ENCODE measurements at places on chromosomes 4 and X. TPM values are rescaled to one million over a fixed set of nuclear protein-coding genes. Genes with fewer than 3 reads are reported as not detected.

DNA sequence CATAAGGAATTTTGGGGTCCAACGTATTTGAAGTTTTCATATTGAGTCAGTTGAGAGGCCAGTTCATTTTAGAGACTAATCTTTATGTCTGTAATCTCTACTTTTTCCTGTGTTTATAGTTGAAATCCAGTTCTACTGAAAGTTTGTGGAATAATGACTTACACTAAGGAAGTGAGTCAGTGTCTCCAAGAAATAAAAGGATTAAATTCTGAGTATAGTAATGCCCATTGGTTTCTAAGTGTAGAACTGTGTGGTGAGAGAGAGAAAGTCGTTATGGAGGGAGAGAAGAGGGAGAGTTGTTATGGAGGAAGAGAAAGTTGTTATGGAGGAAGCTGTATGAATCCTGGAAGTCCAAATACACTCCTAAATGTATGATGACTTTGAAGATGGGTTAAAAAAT, 264.6 kb upstream of the HAND2 start:
- no peak for DNase-seq

DNA sequence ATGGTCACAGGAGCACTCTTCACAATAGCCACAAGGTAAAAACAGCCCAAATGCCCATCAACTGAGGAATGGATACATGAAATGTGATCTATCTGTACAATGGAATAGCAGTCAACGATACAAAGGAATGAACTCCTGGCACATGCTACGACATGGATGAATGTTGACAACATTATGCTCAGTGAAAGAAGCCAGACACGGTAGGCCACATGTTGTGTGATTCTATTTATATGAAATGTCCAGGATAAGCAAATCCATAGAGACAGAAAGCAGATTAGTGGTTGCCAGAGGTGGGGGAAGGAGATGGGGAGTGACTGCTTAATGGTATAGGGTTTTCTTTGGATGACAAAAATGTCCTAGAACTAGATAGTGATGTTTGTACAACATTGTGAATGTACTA, 58.7 kb upstream of the GPM6B start:
- DNase-seq, result no peak

DNA sequence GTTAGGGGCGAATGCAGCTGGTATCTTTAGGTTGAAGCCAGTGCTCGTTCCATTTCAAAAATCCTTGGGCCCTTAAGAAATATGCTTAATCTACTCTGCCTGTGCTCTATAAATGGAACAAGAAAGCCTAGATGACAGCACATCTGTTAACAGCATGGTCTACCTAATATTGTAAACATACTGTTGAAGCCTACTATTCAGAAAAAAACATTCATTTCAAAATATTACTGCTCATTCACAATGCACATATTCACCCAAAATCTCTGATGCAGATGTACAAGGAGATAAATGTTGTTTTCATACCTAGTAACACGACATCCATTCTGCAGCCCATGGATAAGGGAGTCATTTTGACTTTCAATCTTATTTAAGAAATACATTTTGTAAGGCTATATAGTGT, 106.6 kb downstream of the TBC1D19 start:
- no peak for DNase-seq

GRCh38 chr4:15779306-15779705, 1.2 kb downstream of the CD38 start:
- DNase-seq, result no peak

- no peak for DNase-seq
These were observed 150.3 kb upstream of the TECRL start for GRCh38 chr4:64559571-64559970.

GRCh38 chr4:4456351-4456750, 69.4 kb downstream of the NSG1 start:
- DNase-seq, result no peak

- no peak for DNase-seq
These were observed 184.7 kb downstream of the ARHGAP6 start for GRCh38 chrX:11481035-11481434.

DNA sequence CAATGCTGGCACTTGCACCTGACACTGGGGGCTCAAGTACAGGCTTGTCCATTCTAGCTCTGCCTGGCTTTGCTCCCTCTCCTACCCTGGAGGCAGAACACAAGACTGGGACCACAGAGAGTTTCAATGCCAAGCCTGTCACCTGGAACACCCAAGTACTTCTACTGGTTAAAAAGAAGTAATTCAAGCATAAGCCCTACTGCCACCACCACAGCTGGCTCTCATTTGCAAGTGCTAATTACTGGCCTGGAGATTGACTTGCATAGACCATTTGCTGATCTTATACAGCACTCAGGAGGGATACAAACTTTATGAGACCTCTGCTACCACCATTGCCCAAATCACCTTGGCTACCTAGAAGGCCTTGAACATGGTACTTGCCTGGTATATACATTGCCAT, 1550.9 kb downstream of the C4orf33 start:
- no peak for DNase-seq

The AADAT gene
- total RNA-seq, result 2.0 TPM

The NMU gene
- total RNA-seq, result not detected

The CYLC1 gene
- total RNA-seq, result not detected

The BMP3 gene
- not detected for total RNA-seq

The SMIM10L2A gene
- total RNA-seq, result 0.39 TPM

The GUCY2F gene
- not detected for total RNA-seq

The TMPRSS11B gene
- total RNA-seq, result not detected

The MAGEA8 gene
- not detected for total RNA-seq

Data from mesenteric fat pad (tissue), 1 donor.